ENCODE measurements at places on chromosomes 3 and 15.

DNA sequence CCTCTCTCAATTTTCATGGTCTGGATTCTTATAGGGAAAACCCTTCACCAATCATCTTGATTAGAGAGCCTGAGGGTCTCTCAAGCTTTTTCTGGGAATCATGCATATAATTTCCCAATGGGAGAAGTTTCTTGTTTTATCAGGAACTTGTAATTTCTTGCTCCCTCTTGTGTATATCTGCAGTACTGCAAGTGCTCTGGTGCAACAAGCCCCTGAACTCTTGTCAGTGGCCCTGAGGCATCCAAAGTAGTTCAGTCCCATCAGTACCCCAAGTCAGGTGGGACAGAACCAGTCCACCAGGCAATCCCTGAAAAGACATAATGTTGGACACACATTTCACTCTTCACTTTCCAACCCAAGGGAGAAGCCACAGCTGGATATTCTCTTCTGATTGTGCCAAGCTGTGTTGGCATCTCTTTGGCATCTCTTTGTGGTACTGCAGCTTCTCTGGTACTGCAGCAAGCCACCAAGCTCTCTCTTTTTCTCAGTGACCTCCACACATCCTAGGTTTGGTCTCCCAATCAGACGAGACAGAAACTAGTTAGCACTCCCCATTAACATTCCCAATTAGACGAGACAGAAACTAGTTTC, 214.5 kb downstream of the ZIC4 start:
- DNase-seq: peak; percentile 47

GRCh38 chr3:119456469-119456868, 6.9 kb downstream of the TMEM39A start:
- DNase-seq: no peak

GRCh38 chr3:28906561-28907310, 374.1 kb upstream of the RBMS3 start:
- no peak for DNase-seq

- DNase-seq: no peak
Observed at GRCh38 chr15:34942363-34942762, 27.2 kb downstream of the AQR start.

DNA sequence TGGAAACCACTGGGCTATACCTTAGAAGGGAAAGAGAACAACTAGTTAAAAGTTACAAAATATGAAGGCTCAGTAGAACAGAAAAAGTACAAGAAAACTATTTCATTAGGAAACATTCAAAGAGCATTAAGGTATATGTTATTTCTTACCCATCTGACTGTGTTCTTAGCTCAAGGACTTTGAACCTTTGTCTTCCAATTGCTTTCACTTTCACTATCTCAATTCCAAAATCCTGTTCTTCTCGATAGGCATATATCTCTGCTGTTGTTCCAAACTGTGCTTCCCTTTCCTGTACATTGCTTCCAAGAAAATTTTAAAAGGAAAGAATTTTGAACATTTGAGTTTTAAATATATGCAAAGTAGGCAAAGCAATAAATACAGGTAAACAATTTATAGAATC, 6.9 kb downstream of the CRBN start:
- DNase-seq: no peak

GRCh38 chr3:157103280-157103679, 56.7 kb downstream of the CCNL1 start:
- no peak for DNase-seq

GRCh38 chr3:18445401-18446148, 20.4 kb upstream of the SATB1 start:
- no peak for DNase-seq

- DNase-seq: peak; percentile 71
Observed at GRCh38 chr15:76185716-76186115, 125.6 kb downstream of the ETFA start.

GRCh38 chr3:194787072-194787471, 101.4 kb downstream of the FAM43A start:
- DNase-seq: no peak

- DNase-seq: no peak
Observed at GRCh38 chr3:117141812-117142211, 432.2 kb downstream of the TUSC7 start.

DNA sequence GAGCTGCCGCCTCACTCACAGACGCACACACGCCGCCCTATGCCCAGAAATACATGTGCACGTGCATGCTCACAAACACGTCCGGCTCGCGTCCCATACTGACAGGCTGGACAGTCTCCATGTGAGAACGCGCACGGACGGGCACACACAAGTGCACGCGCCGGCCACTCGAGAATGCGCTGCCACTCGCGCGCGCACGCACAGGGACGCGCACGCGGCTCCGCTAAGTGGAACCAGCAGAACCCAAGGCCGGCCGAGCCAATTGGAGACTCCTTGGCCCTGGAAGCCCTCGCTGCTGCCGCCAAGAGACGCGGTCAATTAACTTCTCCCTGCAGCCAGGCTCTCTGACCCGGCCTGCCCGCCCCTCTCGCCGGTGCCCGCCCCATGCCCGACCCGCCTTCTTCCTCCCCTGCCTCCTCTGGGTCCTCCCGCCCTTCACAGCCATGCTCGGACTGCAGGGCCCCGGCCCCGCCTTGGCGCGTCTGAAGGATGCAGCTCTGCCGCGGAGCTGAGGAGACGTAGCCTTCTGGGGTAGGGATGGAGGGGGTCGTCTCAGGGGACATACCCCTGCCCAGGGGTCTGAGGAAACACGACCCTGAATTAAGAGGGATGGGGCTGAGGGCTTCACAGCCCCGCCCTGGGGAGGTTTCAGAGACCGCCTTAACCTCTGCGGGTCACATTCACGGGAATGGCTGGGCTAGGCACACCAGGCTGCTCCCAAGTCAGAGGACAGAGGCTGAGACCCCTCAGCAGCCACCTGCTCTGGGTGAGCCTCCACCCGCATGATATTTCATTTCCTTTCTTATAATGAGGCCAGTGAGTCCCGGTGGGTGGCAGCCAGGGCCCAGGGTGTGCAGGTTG, 15.0 kb downstream of the PTH1R start:
- peak; percentile 87 for DNase-seq

GRCh38 chr3:184291738-184292445, 7.1 kb upstream of the PSMD2 start:
- no peak for DNase-seq

DNA sequence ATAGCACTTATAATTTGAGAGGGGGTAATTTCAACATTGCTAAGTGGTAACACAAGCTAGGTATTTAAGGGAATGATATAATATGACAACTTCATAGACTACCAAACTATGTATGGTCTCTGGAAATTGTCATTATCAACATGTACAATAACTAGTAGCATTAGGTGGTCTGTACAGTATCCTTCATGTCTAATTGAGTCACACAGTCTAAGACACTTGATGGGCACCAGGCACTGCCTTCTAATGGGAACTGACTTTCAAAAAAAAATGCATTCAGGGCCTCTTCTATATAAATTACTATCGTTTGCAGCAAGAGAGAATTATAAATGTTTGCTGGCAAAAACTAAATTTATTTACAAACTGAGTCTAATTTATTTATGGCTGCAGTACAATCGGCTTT, 271.8 kb downstream of the MECOM start:
- no peak for DNase-seq

- DNase-seq: no peak
Observed at GRCh38 chr3:113404637-113405036, 36.7 kb downstream of the CFAP44 start.

DNA sequence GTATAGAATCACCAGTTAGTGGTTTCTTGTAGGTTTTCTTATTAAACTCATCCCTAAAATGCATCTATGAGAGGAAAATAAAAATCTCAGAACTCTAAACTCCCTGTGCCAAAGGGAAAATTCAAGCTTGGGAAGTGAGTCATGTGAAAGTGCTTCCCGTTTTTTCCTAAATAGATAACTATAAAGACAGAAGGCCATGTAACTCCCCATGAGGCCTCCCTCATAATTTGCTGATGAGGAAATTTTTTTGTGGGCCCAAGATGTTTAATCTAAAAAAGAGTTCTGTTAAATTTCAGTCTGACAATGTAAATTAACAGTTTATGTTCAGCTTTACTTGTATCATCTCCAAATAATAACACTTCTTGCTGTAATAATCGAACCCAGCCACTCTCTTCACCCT, 1273.9 kb downstream of the OTOL1 start:
- DNase-seq: peak; percentile 9

GRCh38 chr3:157793745-157794144, 290.5 kb upstream of the VEPH1 start:
- no peak for DNase-seq

DNA sequence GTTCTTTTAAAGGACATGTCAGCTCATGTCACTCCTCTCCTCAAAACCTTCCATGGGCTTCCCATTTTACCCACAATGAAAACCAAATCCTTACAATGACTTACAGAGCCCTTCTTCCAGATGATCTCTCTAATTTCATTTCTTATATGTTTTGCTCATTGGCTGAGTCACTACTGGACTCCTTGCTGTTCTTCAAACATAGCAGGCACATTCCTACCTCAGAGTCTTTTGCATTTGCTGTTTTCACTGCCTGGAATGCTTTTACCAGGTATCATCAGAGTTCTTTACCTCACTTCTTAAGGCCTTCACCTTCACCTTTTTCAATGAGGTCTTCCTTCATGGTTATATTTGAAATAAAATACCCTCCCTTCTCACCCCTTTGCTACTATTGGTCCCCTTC, 57.3 kb downstream of the NECTIN3 start:
- no peak for DNase-seq

- peak; percentile 15 for DNase-seq
Observed at GRCh38 chr15:28094732-28095521, 4.2 kb downstream of the OCA2 start.

DNA sequence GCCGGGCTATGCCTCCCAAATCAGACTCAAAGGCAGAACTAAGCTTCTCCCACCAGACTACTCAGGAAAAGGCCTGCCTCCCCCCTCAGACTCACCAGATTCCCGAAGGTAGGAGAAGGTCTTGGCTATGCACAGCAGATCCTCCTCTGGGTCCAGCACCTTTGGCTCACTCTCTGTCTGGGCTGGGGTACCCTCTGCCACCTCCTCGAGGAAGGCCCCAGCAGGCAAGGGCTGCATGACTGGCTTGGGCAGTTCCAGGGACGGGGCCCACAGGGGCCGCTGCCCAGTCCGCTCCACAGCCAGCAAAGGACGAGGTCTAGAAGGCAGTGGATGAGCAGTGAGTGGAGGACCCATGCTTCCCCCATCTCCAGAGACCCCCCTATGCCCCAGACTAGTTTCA, 3.3 kb downstream of the CISH start:
- DNase-seq: no peak

- no peak for DNase-seq
Observed at GRCh38 chr15:80176443-80176842, 23.6 kb downstream of the FAH start.

DNA sequence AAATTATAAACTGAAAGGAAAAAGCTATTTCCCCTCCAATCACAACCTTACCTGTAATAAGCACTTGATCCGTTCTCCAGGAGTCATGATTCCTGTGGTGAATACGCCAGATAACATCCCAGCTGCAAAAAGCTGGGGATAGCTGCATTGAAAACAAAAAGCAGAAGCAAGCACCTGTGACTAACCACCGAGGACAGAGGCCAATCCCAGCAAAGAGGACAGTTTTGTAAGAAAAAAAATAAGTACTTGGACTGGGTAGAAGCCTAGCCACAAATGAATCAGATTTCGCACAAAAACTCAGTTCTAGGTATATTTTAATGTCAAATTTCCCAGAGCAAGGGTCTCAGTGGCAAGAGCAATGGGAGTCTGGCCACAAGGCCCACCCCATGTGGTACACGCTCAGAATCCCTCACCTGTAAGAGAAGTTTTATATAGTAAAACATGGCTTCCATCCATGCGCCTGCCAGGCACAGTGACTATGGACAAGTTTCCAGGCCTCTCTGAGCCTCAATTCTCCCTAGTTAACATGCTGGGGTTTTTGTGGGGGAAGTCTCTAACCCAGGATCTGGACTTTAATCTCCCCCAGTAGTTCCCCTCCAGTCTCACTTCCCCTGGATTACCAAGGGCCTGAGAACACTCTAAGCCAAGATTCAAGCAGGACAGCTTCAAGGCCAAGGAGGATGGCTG, 19.2 kb downstream of the SLC25A20 start:
- DNase-seq: no peak

DNA sequence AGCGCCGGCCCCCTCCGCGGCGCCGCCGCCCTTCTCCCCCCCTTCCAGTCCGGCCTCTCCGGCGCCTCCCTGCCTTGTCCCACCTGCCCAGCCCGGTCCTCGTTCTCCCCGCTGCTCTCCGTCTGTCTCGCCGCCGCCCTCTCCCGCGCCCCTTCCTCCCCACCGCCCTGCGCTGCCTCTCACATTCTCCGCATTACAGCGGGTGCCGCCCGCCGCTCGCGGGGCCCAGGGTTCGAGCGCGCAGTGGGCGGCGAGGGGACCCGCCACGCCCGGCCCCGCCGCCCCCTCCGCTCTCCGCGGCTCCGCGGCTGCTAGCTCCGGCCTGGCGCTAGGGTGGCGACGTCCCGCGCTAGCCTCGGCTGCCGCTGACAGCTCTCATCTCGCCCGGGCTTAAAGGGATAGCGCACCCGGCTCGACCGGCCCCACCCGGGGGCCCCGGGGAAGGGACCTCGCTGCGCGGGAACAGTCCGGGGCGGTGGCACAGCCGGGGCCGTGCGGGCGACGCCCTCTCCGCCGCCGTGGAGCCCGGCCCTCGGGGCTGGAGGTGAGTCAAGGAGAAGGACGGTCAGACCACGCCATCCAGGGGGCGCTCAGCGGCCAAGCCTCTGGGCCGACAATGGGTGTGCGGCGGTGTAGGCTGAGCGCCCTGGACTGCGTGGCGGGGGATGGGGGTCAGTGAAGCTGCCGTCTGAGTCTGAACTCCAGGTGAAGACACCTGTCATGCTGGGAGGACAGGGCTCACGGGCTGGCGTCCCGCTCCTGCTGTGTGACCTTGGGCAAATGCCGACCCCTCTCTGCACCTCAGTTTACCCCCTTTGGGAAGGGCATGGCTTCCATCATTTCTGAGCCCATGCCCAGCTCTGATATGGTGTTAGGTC, 187.4 kb upstream of the LINGO1 start:
- DNase-seq: peak; percentile 52

DNA sequence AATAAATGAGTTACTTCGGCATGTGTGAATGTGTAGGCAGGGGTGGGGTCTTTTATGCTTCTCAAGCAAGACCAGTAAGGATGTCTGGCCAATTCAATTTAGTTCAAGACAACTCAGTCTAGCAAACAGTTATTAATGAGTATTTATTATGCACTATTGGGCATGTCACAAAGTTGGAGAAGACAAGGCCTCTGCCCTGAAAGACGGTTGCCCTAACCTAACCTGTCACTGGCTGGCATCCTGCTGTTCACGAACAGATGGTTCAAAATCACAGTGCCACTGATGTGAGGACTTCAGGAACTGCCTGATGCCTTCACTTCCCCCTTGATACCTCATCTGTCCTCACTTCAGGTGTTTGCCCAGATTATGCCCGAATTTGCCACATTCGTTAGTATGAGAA, 217.8 kb downstream of the SOX2 start:
- DNase-seq: no peak

GRCh38 chr3:130354430-130354829, 9.0 kb downstream of the COL6A5 start:
- DNase-seq: no peak

- DNase-seq: peak; percentile 84
Observed at GRCh38 chr3:9008550-9009255, 45.4 kb upstream of the RAD18 start.

DNA sequence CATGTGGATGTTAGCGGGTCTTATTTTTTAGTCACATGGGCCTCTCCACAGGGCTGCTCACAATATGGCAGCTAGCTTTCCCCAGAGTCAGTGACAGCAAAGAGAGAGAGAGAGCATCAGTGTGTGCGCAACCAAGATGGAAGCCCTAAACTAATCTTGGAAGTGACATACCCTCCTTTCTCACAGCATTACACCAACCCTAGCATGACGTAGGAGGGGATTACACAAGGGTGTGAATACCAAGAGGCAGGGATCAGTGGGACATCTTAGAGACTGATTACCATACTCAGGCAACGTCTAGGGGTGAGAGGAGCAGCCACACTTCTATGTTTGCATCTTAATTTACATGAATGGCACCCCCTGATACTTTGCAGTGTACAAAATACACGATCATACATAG, 3.5 kb upstream of the UBE2E2 start:
- DNase-seq: no peak

Data from AG20443 (cell line).